ENCODE measurements at places on chromosomes 3 and 15.

DNA sequence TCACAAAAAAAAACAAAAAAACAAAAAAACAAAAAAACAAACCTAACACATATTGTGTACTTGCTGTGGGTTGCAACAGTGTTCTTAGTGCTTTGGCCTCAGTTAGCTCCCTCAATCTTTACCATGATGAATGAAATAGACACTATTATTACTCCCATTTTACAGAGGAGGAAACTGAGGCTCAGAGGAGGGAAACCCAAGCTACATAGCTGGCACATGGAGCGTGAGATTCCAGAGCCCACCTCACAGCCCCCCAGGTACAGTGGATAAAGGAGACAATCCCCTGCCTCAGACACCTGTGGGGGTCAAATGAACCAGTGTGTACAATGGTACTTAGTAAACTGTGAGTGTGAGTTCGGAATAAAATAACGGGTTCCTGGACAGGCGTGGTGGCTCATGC is 104.9 kb upstream of the SMAD3 start:
- no peak for DNase-seq

GRCh38 chr3:14460342-14461005 is 58.1 kb downstream of the SLC6A6 start:
- DNase-seq = no peak

- no peak for DNase-seq
Observed at GRCh38 chr3:29565236-29565635, 284.4 kb downstream of the RBMS3 start.

GRCh38 chr15:96978937-96979473 is 648.5 kb downstream of the NR2F2 start:
- no peak for DNase-seq

GRCh38 chr3:42683875-42684598 is 1.3 kb upstream of the KLHL40 start:
- peak; percentile 32 for DNase-seq

DNA sequence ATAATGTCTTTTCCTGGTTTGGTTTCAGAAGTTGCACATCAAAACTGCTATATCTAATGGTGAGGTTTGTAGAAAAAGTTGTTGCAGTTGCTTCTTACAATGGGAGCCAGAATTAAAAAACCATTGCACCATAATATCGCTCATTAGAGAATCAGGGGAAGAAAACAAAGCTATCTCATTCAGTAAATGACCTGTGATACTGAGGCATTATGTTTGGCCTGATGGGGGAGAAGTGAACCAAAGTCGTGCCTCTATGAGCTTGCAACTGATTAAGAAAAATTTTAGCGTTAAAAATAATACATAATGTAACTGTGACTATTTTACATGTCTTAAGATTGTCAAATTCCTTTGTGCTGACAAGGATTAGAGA is 60.2 kb upstream of the ARHGEF26 start:
- no peak for DNase-seq

- no peak for DNase-seq
Observed at GRCh38 chr3:58059349-58060321, 51.4 kb downstream of the FLNB start.

DNA sequence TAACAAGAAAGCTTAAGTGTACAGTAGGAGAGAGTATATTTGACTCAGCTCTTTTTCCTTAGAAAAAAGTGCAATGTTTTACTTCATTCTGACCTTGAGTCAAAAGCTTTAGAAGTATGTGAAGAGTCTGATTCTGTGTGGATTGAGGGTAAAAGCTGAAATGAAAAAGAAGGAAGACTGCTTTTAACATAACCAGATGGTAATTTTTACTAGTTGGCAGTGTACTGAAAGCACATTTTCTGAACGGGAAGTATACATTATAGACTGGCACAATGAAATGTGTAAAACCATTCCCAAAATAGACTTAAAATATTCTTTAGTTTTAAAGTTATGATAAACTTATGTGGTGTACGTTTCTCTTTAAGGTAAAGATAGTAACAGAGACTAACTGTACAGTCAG is 197.8 kb upstream of the ZNF717 start:
- DNase-seq = no peak

GRCh38 chr3:194475978-194476377 is 10.8 kb downstream of the ATP13A3 start:
- no peak for DNase-seq

GRCh38 chr3:1805331-1805730 is 293.3 kb upstream of the CNTN4 start:
- no peak for DNase-seq

DNA sequence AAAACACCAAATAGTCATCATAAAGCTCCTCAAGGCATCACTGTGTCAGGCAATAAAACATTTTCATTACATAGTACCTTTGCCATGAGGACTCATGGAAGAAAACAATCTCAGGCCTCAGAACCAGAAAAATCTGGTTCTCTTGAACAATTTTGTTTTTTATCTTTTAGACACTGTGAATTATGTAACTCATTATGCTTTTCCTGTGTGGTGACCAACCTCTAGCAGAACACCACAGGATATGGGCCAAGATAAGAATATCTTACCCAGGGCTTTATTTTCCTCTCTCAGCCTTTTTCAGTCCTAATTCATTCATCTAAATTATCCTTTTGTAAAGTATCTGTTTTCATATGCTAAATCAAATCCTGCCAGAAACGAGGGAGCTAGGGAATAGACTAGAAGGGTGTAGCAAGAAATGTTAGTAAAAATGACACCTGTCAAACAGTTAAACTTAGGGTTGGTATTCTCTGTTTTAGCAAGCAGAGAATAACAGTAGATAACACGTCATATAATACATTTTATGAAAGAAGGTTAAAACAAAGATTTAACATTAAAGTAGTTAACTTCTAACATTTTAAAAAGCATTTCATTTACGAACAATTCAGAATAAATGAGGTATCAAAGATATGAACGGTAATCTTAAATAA is 111.1 kb downstream of the FBXL22 start:
- no peak for DNase-seq

DNA sequence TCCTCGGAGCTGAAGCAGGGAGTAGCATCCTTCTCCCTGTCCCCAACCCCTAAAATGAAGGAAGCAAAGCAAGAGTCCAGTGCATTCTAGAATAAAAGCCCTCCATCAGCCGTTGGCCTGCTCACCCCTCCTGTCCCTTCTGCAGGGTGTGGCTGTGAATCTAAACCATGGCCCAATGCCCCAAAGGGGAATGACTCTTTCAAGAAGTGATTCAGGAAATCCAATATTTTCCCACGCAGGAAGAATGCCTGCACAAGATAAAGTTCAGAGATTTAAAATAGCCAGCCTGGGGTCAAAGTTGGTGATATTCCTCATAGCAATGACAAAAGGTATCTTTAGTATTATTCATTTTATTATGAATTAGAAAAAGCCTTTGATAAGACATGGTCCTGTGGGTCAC is 38.5 kb downstream of the SLCO2A1 start:
- DNase-seq = no peak

GRCh38 chr3:150912501-150912900 is 7.3 kb upstream of the MINDY4B start:
- no peak for DNase-seq

DNA sequence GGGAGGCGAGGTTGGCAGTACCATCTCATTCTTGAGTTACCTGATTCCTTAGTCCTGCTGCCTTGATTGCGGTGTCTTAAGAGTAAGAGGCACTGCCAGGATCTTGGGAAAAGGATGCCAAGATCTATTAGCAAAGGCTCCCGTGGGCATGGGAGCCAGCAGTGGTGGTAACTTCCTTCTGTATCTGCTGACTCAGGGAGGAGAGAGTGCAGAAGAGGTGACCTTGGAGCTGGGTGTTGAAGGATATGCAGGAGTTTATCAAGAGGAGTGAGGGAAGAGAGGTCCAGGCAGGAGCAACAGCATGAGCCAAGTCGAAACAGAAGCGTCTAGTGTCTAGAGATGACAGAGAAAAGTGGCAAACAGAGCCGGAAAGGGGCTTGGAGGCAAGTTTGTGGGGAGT is 4.5 kb downstream of the MESP2 start:
- no peak for DNase-seq

- no peak for DNase-seq
Observed at GRCh38 chr3:148998297-148998696, 7.0 kb downstream of the GYG1 start.

DNA sequence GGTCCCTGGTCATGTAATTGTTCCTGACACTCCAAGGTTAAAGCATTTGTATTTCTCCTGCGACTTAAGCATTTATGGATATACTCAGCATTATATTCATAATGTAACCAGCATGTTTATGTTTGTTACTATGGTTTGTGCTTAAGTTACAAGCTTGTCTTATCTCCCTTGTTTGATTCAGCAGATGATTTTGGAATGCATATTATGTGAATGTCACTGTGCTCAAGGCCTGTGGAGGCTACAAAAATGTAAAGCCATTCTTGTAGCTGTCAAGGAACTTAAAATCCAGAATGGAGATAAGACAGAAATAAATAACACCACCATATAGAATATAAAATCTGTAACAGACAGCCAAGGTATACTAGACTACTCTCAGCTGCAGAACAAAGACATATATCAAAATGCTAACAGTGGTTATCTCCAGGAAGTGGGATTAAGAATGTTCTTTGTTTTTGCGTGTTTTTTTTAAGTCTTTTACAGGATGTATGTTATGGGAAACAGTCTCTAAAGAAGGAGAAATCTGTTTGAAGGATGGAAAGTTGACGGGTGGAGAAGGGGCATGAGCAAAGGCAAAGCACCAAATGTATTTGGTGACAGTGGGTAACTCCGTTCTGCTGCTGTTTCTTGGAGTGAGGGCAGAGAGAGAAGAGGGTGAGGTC is 61.4 kb downstream of the IGF2BP2 start:
- DNase-seq = no peak

DNA sequence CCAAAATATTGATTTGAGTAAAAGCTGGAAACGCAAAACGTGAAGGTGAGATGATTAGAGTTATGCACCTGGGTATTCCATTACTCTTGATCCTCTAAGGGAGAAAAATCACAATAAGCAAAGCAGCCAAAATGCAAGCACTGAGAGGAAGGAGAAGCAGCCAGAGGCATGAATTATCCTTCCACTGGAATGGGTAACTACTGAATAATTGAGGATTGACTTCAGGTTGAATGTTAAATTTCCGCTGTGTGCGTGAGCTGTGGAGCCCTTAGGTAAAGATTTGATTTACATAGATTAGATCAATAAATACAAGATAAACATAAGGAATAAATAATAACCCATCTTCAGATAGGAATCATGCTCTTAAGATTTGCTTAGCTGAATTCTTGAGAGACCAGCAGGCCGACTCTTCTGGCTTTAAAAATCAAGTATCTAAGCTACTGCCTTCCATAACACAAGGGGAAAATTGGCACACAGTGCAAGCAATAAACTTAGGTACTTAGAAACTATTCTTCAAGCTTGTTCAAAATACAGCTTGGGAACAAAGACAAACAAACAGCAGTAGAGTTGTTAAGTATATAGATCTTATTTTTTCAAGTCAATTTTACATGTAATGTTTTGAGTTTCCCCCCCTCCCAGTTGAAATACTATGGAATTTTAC is 1459.5 kb downstream of the ZPLD1 start:
- no peak for DNase-seq

DNA sequence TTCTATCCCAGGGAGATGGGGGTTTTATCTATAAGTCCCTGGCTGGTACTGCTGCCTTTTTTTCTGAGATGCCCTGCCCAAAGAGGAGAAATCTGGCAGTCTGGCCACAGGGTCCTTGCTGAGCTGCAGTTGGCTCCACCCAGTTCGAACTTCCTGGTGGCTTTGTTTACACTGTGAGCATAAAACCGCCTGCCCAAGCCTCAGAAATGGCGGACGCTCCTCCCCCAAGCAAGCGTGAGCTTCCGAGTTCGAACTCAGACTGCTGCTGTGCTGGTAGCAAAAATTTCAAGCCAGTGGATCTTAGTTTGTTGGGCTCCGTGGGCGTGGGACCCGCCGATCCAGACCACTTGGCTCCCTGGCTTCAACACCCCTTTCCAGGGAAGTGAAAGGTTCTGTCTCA is 126.8 kb upstream of the SUCLG2 start:
- no peak for DNase-seq

GRCh38 chr3:149145356-149145755 is 15.9 kb downstream of the HPS3 start:
- DNase-seq = no peak

DNA sequence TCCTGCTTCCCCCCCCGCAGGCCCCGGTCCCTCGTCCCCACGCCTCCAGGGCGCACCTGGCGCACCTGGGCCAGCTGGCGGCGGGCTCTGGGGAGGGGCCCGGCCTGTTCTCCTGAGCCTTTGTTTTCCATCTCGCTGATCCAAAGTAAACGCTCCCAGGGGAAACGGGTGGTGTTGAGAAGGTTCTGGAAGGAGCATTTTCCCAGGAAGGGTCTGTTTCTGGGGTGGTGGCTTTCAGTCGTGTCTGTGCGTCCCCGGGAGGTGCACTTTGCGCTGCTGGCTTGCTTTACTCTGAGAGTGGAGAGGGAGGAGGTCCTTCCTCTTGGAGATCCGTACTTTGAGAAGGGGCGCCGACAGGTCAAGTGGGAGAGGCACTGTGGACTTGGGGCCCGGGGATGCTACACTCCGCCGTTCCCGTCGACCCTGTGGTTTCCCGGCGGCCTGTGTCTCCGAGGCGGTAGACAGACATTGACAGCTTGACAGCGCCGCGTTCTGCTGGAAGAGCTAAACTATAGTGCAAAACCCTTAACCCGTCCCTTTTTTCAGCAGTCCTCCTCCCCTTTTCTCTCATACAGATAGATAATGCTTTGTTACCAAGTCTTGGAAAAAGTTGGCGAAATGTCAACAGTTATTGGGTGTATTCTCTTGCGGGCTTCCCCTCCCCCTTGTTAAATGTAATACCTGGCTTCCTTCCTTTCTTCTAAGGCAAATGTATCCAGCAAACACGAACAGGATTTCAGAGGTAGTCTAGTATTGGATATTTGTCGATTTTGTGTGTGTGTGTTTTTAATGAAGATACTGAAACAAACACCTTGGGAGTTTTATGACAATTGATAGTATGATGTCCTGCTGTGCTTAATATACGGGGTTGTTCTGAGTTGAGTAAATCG is 6.5 kb downstream of the TPM1 start:
- peak; percentile 12 for DNase-seq

DNA sequence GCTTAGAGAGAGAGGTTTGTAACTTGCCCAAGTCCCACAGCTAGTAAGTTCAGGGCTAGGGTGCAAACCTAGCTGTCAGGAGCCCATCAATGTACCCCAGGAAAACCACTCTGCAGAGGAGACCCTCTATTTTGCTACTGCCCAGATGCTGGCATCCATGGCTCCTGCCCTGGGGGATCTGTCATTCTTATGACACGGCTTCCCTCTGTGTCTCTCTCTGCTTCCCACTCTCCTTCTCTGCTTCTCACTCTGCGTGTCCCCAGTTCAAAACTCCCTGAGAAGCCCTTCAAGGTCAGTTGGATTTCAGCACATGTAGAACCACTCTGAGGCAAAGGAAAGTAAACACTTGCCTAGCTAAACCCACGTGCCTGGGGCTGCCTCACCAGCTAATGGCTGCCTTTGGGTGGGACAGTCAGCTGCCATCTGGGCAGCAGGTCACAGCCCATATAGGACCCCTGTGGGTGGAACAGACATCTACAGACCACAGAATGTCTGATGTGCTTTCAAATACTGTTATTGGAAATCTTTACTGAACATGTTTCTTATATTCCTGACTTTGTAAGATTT is 29.4 kb upstream of the SLCO2A1 start:
- DNase-seq = no peak

Measured in stimulated activated CD8-positive, alpha-beta memory T cell treated with anti-CD3 and anti-CD28 coated beads, Interleukin-15, amount 100 ng/mL, for 48 hours (primary cell).